CD4-positive, alpha-beta memory T cell (primary cell): ENCODE measurements at places on chromosomes 6 and 20.

DNA sequence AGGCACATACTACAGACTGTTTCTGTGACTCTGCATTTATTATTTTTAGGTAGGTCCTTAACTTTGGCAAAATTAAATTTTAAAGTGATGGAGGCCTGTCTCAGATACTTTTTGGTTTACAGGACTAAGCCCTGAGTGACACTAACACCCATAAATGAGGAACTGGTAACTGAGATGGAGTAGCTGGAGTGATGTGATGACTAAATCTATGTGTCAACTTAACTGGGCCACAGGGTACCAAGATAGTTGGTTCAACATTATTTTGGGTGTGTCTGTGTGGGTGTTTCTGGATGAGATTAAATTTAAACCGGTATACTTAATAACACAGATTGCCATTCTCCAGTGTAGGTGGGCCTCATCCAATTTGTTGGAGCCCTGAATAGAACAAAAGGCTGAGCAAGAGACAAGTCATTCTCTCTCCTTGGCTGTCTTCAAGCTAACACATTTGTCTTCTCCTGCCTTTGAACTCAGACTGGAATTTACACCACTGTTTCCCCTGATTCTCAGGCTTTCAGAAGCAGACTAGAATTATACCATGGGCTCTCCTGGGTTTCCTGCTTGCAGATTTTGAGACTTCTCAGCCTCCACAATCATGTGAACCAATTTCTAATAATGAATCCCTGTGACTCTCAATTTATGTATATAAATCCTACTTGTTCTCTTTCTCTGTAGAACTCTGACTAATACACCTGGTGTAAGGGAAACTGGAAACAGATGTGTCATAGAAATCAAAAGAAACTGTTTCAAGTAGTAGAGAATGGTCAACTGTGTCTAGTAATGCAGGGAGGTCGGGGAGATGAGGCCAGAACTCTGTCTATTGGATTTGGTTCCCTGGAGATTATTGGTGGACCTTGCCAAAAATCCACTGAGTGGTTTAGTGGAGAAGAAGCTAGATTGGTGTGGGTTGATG is 579.2 kb downstream of the EPM2A start:
- no peak for DNase-seq

DNA sequence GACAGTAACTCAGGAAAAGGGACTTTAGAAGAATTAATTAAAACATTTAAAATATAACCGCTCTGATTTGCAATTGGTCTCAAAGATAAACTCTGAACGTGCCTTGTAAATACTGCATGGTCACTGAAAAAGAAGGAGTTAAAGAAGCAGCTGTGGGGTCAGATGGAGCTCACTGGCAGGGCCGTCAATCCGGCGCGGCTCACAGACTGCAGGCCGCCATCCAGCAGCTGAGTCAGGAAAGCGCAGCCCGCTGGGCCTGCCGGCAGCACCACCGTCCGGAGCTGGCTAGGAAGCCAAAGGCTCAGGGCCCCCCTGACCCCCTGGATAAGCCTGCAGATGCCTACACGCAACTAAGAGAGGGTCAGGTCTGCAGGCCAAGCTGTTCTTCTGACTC is 54.2 kb upstream of the FRMD1 start:
- DNase-seq, result no peak

DNA sequence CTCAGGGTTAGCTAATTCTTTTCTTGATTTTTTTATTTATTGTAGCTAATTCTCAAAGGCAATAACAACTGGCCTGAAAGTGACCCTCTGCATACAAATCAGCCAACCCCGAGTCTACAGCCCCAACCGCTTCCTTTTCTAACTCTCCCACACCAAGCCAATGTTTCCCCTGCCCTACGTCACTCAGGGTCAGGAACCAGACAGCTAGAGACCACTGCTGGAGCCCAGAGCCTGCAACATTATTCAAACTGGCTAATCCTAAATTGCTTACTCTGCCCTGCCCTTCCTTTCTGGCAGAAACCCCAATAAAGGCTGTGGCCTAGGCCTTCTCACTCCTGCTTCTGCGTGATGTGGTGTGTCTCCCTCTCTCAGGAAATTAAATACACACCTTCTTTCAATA is 320.7 kb downstream of the CBLN4 start:
- no peak for DNase-seq

- no peak for DNase-seq
Measured at GRCh38 chr6:100473182-100473581, 8.5 kb upstream of the SIM1 start.

- no peak for DNase-seq
Measured at GRCh38 chr20:35870541-35871258, 83.6 kb downstream of the SCAND1 start.

GRCh38 chr20:33647603-33648395 is 14.3 kb upstream of the C20orf144 start:
- no peak for DNase-seq

GRCh38 chr6:48743738-48744137 is 632.7 kb upstream of the PTCHD4 start:
- no peak for DNase-seq

- DNase-seq, result peak; percentile 29
Measured at GRCh38 chr20:25984933-25985332, 288.3 kb upstream of the ZNF337 start.

GRCh38 chr20:24773751-24774201 is 175.3 kb upstream of the CST7 start:
- DNase-seq, result no peak

GRCh38 chr6:149545258-149545753 is 537 bp downstream of the PPIL4 start:
- DNase-seq, result peak; percentile 88

DNA sequence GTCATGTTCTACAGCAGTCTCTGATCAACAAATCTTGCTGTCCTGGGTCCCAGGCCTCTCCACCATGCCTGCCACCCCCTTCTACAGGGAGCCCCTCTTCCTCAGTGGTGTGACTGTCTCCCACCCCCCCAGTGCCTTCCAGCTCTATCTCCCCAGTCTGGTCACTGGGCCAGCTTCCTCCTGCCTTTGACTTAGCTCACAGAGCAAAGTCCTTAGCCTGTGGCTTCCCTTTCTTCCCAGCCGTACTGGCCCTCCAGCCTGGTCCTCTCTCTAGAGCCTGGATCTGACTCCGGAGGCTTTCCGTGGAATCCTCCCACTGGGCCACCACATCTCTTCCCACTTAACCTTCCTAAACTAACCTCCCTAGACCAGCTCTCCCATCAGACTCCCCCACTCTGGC is 17.0 kb downstream of the MAPK13 start:
- DNase-seq, result no peak

GRCh38 chr6:133542056-133542821 is 301.1 kb downstream of the EYA4 start:
- DNase-seq, result no peak

DNA sequence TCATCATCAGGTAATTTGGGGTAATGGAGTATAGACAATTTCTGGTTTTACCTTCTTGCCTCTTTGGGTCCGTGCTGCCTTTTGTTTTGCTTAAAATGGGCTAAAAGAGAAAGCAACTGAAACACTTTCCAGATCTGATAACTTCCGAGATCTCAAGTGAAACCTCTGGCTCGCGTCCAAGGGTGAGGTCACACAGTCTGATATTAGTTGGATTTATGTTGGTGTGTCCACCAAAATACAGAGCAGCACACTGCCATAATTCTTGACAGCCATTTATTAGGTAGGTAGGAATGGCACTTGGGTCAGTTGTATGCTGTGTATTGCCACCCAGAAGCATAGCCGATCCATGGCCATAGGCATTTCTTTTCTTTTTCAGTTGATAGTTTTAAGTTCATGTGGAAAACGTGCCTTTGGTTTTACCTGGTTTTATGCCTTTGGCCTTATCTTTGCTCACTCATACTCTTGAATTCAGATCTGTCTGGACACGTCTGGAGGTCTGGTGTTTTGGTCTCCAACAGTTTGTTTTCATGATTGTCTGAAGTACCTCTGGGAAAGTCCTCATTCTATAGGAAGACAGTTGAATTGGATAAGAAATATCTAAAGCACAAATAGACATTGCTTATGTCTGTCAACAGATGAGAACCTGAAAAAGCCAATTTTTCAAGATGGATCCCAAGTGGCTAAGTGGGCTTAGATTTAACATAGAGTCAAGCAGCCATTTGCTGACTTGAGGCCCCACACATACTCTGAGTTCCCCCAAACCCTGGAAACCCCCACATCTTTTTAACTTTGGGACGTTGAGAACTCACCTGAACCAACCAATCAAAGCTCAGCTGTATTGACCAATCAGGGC is 320.8 kb downstream of the SOX4 start:
- peak; percentile 26 for DNase-seq

DNA sequence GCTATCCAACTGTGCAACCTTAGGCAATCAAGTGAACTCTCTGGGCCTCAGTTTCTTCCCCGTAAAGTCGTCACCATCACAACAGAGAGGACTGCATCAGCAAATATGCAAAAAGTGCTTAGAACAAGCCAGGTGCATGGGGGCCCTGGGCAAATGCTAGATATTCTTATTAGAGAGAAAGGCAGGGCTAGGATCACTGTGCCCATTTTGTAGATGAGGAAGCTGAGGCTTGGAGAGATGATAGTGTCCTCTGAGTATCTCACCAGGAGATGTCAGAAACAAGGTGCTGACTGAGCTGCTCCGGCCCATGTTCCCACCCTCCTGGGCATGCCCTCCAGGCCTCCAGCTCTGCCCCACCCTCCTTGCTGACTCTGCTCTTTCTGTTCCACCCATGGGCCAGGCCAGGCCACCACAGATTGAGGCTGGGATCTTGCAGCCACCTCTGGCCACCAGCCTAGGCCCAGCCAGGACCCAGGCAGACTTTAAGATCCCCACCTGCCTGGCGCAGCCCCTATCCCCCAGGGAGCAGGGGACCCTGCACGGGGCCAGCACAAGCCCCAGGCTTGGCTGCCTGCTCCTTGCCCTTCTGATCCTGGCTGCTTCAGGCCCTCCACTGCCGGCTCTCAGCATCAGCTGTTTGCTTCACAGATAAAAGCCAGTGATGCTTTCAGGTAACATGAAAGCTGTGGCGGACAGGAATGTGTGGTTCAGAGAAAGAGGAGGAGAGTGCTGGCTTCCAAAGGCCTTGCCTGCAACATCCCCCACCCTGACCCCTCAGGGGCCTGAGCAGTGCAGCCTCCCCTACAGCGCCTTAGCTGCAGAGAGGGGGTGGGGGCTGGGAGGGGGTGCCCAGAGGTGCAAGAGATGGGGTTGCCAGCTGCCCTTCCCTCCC is 47.6 kb downstream of the GRM4 start:
- DNase-seq, result no peak

- no peak for DNase-seq
Measured at GRCh38 chr6:121430514-121431460, 4.7 kb upstream of the GJA1 start.

DNA sequence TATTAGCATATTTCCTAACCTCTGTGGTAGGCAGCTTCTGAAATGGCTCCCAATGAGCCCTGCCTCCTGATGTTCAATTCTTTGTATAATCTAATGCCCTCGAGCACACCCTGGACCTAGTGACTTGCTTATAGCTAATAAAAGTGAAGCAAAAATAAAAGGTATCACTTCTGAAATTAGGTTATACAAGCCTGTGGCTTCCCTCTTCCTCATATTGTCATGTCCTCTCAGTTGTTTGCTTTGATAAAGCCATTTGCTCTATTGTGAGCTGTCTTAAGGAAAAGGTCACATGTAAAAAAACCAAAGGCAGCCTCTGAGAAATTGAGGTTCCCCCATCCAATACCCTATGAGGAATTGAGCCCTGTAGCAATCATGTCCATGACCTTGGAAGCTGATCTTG is 442.1 kb upstream of the ADGRB3 start:
- no peak for DNase-seq

- DNase-seq, result no peak
Measured at GRCh38 chr6:131001111-131001736, 61.8 kb downstream of the EPB41L2 start.

- peak; percentile 87 for DNase-seq
Measured at GRCh38 chr6:73523434-73524123, 2.7 kb upstream of the EEF1A1 start.

DNA sequence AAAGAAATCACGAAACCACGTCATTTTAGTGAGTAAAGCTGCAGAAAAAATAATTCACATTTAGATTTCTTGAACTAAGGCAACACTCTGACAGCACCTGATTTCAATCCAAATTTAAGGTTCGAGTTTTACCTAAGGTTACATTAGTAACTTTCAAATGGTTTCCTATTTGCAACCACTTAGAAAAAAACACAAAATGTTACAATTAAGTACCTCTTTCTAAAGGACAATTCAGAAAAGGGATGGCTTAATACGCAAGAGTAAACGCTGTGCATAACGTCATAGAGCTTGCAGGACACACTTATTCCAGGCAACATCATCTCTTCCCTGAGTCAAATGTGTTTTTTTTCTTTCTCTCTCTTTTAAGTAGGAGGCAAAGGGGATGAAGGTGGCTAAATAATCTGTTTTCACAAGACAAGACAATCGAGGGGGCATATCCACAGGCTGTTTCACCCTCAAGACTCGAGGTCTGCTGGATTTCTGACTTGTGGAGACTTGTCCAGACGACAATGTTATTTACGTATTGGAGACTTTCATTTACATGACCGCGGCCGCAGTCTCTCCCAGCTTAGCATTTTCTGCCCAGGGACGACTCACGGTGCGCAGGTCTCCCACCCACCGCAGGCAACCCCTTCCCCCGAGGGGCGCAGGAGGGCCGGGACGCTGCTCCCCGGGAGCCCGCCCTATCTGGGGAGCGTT is 86.0 kb downstream of the SESN1 start:
- peak; percentile 42 for DNase-seq

DNA sequence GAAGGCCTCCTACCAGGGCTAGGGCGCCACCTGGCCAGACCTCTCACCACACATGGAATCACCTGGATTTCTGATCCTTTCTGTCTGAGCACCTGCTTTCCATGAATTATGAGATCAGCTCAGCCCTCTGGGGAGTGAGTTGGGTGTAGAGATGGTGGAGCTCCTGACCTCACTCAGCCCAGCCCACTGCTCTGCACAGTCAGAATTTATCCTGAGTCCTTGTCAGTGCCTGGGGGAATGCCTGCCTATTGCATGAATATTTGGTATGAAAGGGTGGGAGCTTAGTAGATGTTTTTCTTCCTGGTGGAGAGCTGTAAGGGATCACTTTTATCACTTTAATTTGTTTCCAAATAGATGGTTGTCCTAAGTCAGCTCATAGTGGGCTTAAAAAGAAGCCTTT is 47.5 kb downstream of the DTD1 start:
- no peak for DNase-seq

- no peak for DNase-seq
Measured at GRCh38 chr6:123610779-123611178, 26.0 kb downstream of the TRDN start.
